ENCODE measurements at places on chromosomes 5 and 9.

GRCh38 chr9:99128133-99128406, 23.2 kb downstream of the TGFBR1 start:
- no peak overlapping the region for H3K27ac ChIP-seq
- no peaks in the 10 kb centered on the region for H3K27me3 ChIP-seq
- H3K36me3 ChIP-seq, result no peaks in the 10 kb centered on the region
- no peak overlapping the region for H3K4me3 ChIP-seq
- no peak for DNase-seq

- no peaks in the 10 kb centered on the region for H3K27me3 ChIP-seq
- no peak overlapping the region for H3K27ac ChIP-seq
- DNase-seq, result no peak
- H3K4me1 ChIP-seq, result peaks cover 57% of the 10 kb centered on the region
- H3K36me3 ChIP-seq, result no peaks in the 10 kb centered on the region
- no peak overlapping the region for H3K4me3 ChIP-seq
Observed at GRCh38 chr9:121711797-121712196, 60.4 kb downstream of the DAB2IP start.

GRCh38 chr5:17024686-17025180, 88.6 kb upstream of the MYO10 start:
- no peaks in the 10 kb centered on the region for H3K27me3 ChIP-seq
- H3K27ac ChIP-seq, result no peak overlapping the region
- no peak for DNase-seq
- no peaks in the 10 kb centered on the region for H3K4me1 ChIP-seq
- no peaks in the 10 kb centered on the region for H3K36me3 ChIP-seq
- no peak overlapping the region for H3K4me3 ChIP-seq

GRCh38 chr5:122515709-122516431, 203.8 kb downstream of the SNCAIP start:
- no peaks in the 10 kb centered on the region for H3K36me3 ChIP-seq
- DNase-seq, result peak; percentile 18
- H3K4me3 ChIP-seq, result no peak overlapping the region
- H3K27me3 ChIP-seq, result peaks cover 3% of the 10 kb centered on the region
- H3K27ac ChIP-seq, result no peak overlapping the region
- no peaks in the 10 kb centered on the region for H3K4me1 ChIP-seq

GRCh38 chr5:154729613-154730012, 25.6 kb upstream of the LARP1 start:
- no peaks in the 10 kb centered on the region for H3K27me3 ChIP-seq
- H3K4me3 ChIP-seq, result no peak overlapping the region
- DNase-seq, result no peak

DNA sequence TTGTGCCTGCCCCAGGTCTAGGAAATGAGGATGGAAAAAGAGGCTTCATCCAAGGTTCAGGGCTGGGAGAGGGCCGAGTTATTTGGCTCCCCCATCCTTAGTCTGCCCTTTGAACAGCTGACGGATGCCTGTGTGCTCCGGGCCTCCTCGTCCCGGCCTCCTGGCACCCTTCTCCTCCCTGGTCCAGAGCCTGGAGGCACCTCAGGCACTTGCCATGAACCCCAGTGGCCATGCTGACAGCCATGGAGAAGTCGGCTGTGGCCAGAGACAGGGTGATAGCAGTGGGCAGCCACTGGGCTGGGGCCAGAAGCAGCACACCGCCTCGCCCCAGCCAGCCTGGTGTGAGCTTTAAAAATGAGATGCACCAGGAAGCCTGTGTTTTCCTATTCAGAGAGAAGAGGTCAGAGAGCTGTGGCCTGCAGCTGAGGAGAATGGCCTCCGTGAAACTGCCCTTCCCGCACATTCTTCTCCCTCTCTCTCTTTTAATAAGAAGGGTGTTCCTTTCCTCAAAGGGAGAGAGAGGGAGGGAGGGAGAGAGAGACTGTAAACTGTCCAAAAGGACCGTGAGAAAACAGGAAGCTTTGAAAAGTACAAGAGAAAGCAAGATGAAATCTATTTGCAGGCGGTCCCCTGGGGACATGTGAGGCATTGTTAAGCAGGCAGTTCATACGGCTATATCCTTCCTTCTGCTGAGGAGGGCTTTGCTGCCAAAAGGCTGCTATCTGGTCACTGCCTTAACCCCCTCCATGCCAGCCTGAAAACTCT, 55.3 kb downstream of the ZNF366 start:
- no peaks in the 10 kb centered on the region for H3K27me3 ChIP-seq
- DNase-seq, result peak; percentile 86
- H3K4me3 ChIP-seq, result no peak overlapping the region
- peaks cover 12% of the 10 kb centered on the region for H3K36me3 ChIP-seq

DNA sequence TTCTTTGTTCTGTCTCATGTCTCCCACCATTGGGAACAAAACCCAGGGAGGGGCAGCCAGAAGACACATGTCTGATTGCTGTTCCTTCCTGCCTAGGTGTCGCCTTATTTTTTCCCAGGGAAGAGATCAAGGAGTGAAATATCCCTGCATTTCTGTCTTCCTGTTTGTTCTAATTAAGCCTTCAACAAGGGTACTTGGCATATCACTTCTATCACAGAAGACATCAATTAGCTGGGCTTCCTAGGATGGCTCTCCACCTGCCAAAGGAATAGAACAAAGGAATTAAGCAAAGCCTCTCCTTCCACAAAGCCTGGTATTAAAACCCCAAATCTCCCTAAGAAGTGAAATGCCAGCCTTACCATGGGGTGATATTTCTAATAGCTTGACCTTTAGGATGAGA, 299.5 kb upstream of the CD180 start:
- H3K36me3 ChIP-seq, result no peaks in the 10 kb centered on the region
- no peaks in the 10 kb centered on the region for H3K27me3 ChIP-seq
- H3K4me3 ChIP-seq, result no peak overlapping the region
- no peak overlapping the region for H3K27ac ChIP-seq

GRCh38 chr5:97121848-97122247, 20.6 kb downstream of the LIX1 start:
- no peaks in the 10 kb centered on the region for H3K27me3 ChIP-seq
- H3K36me3 ChIP-seq, result no peaks in the 10 kb centered on the region
- H3K27ac ChIP-seq, result no peak overlapping the region
- no peak for DNase-seq
- no peaks in the 10 kb centered on the region for H3K4me1 ChIP-seq

GRCh38 chr5:178439493-178440180, 150.6 kb downstream of the COL23A1 start:
- H3K4me1 ChIP-seq, result no peaks in the 10 kb centered on the region
- no peaks in the 10 kb centered on the region for H3K27me3 ChIP-seq
- H3K27ac ChIP-seq, result no peak overlapping the region
- DNase-seq, result no peak

DNA sequence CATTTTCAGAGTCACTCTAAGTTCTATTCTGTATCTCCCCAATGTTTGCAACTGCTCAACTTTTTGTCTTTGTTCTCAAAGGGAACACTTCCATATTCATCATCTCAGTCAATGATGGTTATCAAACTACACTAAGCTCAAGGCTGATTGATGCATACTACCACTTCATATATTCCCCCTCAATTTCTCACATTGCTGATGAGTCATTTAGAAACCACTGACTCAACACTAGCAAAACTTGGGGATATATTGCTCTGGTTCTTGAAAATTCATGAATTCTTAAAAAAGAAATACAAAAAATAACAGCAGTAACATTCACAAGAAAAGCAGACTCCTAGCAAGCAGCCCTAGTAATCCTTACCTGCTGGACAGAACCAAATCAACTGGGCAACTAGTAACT, 52.2 kb downstream of the ABHD17B start:
- H3K27ac ChIP-seq, result no peak overlapping the region
- no peak for DNase-seq
- H3K4me3 ChIP-seq, result no peak overlapping the region
- H3K27me3 ChIP-seq, result no peaks in the 10 kb centered on the region

DNA sequence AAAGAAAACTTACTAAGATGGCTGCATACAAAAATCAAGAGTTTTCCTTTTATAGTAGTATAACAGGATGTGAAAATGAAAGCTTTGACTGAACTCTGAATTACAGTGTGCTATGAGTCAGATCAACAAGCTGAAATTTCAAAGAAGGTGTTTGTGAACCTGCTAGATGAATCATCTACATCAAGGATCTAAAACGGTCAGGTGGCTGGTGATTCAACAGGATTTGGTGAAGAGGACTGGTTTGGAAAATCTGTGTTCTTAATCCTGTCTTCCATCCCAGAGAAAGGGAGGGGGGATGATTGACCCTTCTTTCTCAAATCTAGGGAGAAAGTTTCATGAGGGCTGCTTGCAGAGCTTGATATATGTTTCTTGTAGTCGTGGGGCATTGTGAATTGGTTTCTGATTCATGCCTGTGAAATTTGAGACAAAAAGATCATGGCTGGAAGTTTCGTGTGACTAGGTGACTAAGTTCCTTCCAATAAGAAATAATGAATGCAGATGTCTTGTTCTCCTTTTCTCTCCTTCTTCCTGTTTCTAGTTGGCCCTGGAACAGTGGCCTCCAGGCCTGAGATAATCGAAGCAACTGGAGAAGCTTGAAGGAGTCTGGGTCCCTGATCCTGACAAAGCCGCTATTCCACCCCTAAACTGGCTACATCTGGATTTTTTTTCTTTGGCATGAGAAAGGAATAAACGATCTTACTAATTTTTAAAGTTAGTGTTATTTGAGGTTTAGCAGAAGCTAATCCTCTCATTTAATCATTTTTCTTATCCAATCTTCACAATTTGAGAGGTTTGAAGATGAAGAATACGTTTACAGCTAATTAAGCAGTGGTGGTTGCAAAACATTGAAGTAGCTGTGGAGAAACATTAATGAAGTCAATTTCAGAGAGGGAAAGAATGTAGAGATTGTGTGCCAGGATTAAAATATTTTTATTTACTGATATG, 67.2 kb downstream of the MRPS30 start:
- H3K4me3 ChIP-seq, result no peak overlapping the region
- no peak for DNase-seq
- H3K36me3 ChIP-seq, result no peaks in the 10 kb centered on the region
- H3K27me3 ChIP-seq, result no peaks in the 10 kb centered on the region

DNA sequence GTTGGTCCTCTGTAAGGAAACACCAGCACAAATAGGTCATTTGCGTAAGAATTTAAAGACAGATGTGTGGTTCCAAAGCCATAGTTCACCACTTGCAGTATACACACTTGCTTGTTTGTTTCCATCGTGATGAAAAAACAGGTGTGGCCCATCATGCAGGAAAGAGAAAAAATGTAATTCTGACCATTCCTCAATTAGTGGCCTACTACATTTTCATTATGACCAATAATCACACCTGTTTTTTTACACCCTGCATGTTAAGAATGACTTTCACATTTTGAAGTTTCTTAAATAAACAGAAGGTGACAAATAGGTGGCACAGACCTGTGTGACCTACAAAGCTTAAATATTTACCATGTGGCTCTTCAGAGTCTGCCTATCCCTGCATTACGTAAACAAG, 2.2 kb upstream of the ICE1 start:
- H3K36me3 ChIP-seq, result no peaks in the 10 kb centered on the region
- no peak overlapping the region for H3K4me3 ChIP-seq
- no peak overlapping the region for H3K27ac ChIP-seq
- peaks cover 35% of the 10 kb centered on the region for H3K4me1 ChIP-seq
- DNase-seq, result no peak

GRCh38 chr5:61120534-61120933, 41.7 kb downstream of the SMIM15 start:
- no peak overlapping the region for H3K4me3 ChIP-seq
- H3K4me1 ChIP-seq, result no peaks in the 10 kb centered on the region
- H3K27ac ChIP-seq, result no peak overlapping the region
- no peaks in the 10 kb centered on the region for H3K36me3 ChIP-seq
- no peak for DNase-seq

GRCh38 chr5:150454492-150455229, 5.1 kb upstream of the RPS14 start:
- H3K27me3 ChIP-seq, result no peaks in the 10 kb centered on the region
- H3K36me3 ChIP-seq, result no peaks in the 10 kb centered on the region
- no peak for DNase-seq
- no peaks in the 10 kb centered on the region for H3K4me1 ChIP-seq

- peak overlapping the region; percentile 9 for H3K27ac ChIP-seq
- peaks cover 14% of the 10 kb centered on the region for H3K4me1 ChIP-seq
- no peak overlapping the region for H3K4me3 ChIP-seq
- H3K36me3 ChIP-seq, result no peaks in the 10 kb centered on the region
- DNase-seq, result no peak
Observed at GRCh38 chr5:56330167-56330566, 97.0 kb upstream of the ANKRD55 start.

DNA sequence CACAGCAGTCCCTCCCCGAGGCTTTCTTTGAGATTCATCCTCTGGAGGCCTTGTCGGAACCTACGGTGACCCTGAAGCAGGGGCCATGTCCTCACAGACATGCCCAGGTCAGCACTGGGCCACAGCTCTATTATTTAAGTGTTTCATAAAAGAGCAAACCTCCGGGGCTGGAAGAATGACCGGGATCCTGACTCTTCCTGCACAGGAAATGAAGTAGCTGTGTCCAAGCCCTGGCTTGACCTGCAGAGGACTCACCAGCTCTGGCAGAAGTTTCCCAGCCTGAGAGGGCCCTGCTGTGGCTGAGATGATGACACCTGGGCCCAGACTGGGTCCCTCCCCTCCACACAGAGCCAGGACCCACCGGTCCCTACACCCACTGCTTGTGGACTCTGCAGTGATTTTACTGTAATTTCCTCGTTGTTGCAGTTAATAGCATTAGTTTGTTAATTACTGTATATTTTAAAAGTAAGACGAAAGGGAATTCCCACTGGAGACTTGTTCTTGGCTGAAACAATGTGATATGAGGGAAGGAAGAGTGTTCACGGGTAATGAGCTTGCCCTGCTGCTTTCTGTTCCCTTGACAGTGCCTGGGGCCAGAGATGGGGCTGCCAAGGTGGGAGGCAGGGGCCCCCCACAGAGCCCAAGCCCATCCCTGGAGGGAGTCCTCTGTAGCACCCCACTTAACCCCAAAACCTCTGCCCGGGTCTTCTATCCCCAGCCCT, 72.2 kb downstream of the PCDH1 start:
- peak; percentile 73 for DNase-seq
- H3K4me1 ChIP-seq, result peaks cover 33% of the 10 kb centered on the region
- H3K36me3 ChIP-seq, result no peaks in the 10 kb centered on the region
- no peaks in the 10 kb centered on the region for H3K27me3 ChIP-seq

GRCh38 chr9:14348123-14348372, 34.1 kb upstream of the NFIB start:
- H3K4me3 ChIP-seq, result peak overlapping the region; percentile 44
- H3K36me3 ChIP-seq, result no peaks in the 10 kb centered on the region
- no peak for DNase-seq
- H3K4me1 ChIP-seq, result peaks cover 41% of the 10 kb centered on the region
- H3K27me3 ChIP-seq, result no peaks in the 10 kb centered on the region
- peak overlapping the region; percentile 90 for H3K27ac ChIP-seq

DNA sequence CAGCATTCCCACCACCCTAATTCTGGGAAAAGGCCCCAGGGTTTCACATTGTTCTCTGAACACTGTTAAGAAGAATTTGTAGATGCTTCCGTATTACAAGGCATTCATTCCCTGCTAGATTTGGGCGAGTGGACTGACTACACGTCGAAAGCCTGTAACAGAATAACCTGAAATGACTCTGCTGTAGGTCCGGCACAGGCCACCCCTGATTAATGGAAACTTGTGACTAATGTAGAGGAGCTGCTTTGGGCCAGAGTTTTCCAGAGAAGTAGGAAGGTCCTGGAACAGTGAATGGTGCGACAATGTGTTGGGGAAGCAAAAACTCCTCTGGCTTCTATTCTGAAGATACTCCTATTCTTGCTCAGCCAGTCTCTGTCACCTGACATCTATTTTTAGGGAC, 87.6 kb downstream of the NR3C1 start:
- peaks cover 62% of the 10 kb centered on the region for H3K4me1 ChIP-seq
- H3K27me3 ChIP-seq, result no peaks in the 10 kb centered on the region
- no peak for DNase-seq
- no peak overlapping the region for H3K27ac ChIP-seq
- H3K4me3 ChIP-seq, result no peak overlapping the region

Measured in heart left ventricle (tissue), 16 donors.